Small intestine (tissue), 16 donors: ENCODE measurements at places on chromosomes 5 and 9. TPM values are rescaled to one million over a fixed set of nuclear protein-coding genes. Genes with fewer than 3 reads are reported as not detected.
A peak's percentile ranks its signal among the peaks of the same experiment; 100 is the strongest.

GRCh38 chr9:69569738-69570451 is 102.3 kb downstream of the APBA1 start:
- H3K27me3 ChIP-seq: no peaks in the 10 kb centered on the region
- no peaks in the 10 kb centered on the region for H3K36me3 ChIP-seq
- peak; percentile 48 for DNase-seq
- no peak overlapping the region for H3K4me3 ChIP-seq

The SLC36A2 gene
- not detected for polyA plus RNA-seq

- H3K4me3 ChIP-seq: no peak overlapping the region
- H3K27me3 ChIP-seq: no peaks in the 10 kb centered on the region
- DNase-seq: peak; percentile 35
- no peaks in the 10 kb centered on the region for H3K36me3 ChIP-seq
- no peaks in the 10 kb centered on the region for H3K4me1 ChIP-seq
Observed at GRCh38 chr5:14884062-14884612, 12.6 kb upstream of the ANKH start.

GRCh38 chr5:62578540-62578939 is at the start of gene LRRC70:
Gene LRRC70, plus strand, starts transcription at chr5:62578819. Its CDS starts 620 bp downstream, at chr5:62579439.
- no peaks in the 10 kb centered on the region for H3K4me1 ChIP-seq
- no peaks in the 10 kb centered on the region for H3K27me3 ChIP-seq
- H3K27ac ChIP-seq: no peak within 1 kb of the TSS

GRCh38 chr5:1490376-1490775 is 33.4 kb downstream of the LPCAT1 start:
- H3K36me3 ChIP-seq: peaks cover 5% of the 10 kb centered on the region
- DNase-seq: no peak
- no peak overlapping the region for H3K27ac ChIP-seq
- no peak overlapping the region for H3K4me3 ChIP-seq

The HAVCR1 gene
- 1.4 TPM for polyA plus RNA-seq

The ENTPD2 gene
- polyA plus RNA-seq: 16.5 TPM

DNA sequence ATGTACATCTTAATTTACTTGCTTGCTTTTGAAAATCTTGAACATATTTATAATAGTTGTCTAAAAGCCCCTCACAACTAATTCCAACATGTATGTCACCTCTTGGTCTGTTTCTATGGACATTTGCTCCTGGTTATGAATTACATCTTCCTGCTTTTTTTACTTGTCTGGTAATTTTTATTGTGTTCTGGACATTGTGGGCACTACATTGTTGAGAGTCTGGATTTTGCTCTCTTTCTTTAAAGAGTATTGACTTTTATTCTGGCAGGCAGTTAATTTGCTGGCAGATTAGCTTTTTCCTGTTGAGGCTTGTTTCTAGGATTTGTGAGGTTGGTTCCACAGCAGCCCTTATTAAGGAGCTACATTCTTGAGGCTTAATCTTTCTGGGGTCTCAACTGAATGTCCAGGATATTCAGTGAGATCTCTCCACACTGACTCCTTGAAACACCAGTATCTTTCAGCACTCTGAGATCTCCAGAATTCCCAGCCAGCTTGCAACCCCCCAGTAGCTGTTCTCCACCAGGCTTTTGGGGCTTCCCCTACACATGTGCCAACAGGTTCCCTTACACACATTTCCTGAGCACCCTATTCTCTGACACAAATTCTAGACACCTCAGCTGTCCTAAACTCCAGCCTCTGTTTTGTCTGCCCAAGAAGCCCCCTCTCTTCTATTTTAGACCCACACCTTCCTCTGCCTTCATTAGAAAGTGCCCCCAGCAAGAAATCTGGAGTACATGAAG is 27.4 kb downstream of the KIAA1191 start:
- peaks cover 13% of the 10 kb centered on the region for H3K36me3 ChIP-seq
- DNase-seq: no peak
- H3K4me1 ChIP-seq: peaks cover 2% of the 10 kb centered on the region
- no peaks in the 10 kb centered on the region for H3K27me3 ChIP-seq
- H3K4me3 ChIP-seq: no peak overlapping the region

DNA sequence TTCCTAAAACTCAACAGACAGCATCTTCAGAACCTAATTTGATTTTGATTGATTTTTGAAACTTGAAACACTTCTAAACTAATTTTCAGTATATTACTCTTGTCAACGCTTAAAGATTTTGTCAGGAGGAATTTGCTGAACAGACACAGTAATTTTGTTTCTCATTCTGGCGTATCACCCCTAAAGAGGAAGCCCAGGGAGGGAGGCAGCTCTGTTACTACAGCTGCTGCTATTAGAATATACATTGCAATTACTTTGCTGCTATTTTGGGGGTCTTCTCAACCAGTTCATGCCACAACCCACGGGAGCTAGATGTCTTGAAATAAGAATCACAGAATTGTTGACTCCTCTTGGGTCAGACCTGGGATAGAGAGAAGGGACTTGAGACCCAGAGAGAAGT is 122.6 kb downstream of the TLR4 start:
- no peaks in the 10 kb centered on the region for H3K4me1 ChIP-seq
- H3K27ac ChIP-seq: no peak overlapping the region

GRCh38 chr9:38061326-38061977 is 7.6 kb downstream of the SHB start:
- H3K27ac ChIP-seq: no peak overlapping the region
- peaks cover 7% of the 10 kb centered on the region for H3K4me1 ChIP-seq
- peak; percentile 35 for DNase-seq
- no peaks in the 10 kb centered on the region for H3K36me3 ChIP-seq
- no peak overlapping the region for H3K4me3 ChIP-seq

DNA sequence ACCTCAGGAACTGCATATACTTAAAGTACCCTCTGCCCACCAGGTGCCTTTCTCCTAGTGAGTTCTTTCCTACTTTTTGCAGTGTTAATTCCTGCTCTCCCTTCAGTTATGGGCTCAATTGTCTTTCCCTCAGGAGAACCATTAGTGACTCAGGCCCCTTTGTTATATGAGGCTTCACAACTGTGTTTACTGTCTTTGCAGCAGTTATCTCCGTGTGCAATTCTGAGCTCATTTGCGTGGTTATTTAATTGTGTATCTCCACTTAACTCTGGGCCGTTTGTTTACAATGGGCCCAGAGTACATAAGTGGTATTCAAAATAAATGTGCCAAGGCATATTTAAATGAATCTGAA is 9.6 kb downstream of the FBXO38 start:
- H3K4me3 ChIP-seq: no peak overlapping the region
- peak; percentile 24 for DNase-seq
- H3K36me3 ChIP-seq: no peaks in the 10 kb centered on the region
- no peaks in the 10 kb centered on the region for H3K27me3 ChIP-seq
- H3K27ac ChIP-seq: no peak overlapping the region

GRCh38 chr9:134391319-134392231 is 65.3 kb downstream of the RXRA start:
- no peaks in the 10 kb centered on the region for H3K36me3 ChIP-seq
- no peak for DNase-seq
- no peak overlapping the region for H3K27ac ChIP-seq
- H3K27me3 ChIP-seq: no peaks in the 10 kb centered on the region
- peaks cover 3% of the 10 kb centered on the region for H3K4me1 ChIP-seq

GRCh38 chr5:142861011-142861410 is 90.8 kb downstream of the ARHGAP26 start:
- peak; percentile 79 for DNase-seq
- H3K27me3 ChIP-seq: no peaks in the 10 kb centered on the region
- H3K4me3 ChIP-seq: no peak overlapping the region
- peaks cover 36% of the 10 kb centered on the region for H3K4me1 ChIP-seq

The PCDHGB4 gene
- polyA plus RNA-seq: not detected
